AG09319 (cell line): ENCODE measurements at places on chromosomes 16 and 17.

- no peak for DNase-seq
Measured at GRCh38 chr16:12152740-12153139, 176.2 kb downstream of the SNX29 start.

GRCh38 chr16:27786221-27786922 is 236.4 kb downstream of the KATNIP start:
- DNase-seq: no peak

- no peak for DNase-seq
Measured at GRCh38 chr17:75476271-75476671, 19.8 kb downstream of the TMEM94 start.

GRCh38 chr17:1446201-1446600 is 9.8 kb downstream of the CRK start:
- no peak for DNase-seq

DNA sequence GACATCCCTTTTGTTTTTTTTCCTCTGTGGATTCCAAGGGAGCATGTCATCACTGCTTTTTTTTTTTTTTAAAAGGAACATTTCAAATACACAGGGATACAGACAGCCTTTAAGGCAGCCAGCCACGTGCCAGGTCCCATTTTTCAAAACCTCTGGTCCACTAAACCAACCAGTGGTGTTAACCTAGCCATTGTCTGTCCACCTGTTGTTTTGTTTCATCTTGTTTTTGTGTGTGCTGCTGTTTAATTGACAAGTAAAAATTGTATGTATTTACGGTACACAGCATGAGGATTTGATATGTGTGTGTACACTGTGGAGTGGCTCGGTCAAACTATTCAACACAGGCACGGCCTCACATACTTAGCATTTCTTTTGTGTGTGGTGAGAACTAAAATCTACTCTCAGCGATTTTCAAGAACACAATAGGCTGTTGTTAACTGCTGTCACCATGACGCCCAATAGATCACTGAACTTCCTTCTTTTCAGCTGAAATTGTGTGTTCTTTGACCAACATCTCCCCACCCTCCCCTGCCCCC is 19.2 kb downstream of the TMEM114 start:
- peak; percentile 8 for DNase-seq

- no peak for DNase-seq
Measured at GRCh38 chr16:57315416-57315815, 30.9 kb upstream of the PLLP start.

GRCh38 chr17:50889528-50890118 is 23.5 kb upstream of the TOB1 start:
- DNase-seq: no peak

DNA sequence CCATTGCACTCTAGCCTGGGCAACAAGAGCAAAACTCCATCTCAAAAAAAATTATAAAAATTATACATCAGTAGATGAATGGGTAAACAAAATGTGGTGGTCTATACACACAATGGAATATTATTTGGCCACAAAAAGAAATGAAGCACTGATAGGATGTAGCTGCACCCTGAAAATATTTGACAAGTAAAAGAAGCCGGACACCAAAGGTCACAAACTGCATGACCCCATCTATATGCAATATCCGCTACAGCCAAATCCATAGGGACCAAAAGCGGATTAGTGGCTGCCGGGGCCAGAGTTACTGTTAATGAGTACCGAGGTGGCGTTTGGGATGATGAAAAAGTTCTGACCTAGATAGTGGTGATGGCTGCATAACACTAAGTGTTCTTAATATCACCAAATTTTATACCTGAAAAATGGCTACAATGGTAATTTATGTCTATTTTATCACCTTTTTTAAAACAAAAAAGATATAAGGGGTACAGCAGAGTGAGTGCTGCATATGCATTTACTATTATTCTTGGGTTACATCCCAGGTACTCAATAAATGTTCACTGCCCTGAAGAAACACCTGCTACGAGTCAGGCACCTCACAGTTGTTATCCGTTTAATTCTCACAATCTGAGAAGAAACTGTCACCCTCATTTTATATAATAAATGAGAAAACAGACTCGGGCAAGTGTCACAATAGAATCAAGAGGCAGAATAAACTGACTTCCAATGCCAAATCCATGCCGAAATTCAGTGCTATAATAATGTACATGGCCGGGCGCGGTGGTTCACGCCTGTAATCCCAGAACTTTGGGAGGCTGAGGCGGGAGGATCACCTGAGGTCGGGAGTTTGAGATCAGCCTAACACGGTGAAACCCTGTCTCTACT is 807 bp upstream of the HBQ1 start:
- no peak for DNase-seq

DNA sequence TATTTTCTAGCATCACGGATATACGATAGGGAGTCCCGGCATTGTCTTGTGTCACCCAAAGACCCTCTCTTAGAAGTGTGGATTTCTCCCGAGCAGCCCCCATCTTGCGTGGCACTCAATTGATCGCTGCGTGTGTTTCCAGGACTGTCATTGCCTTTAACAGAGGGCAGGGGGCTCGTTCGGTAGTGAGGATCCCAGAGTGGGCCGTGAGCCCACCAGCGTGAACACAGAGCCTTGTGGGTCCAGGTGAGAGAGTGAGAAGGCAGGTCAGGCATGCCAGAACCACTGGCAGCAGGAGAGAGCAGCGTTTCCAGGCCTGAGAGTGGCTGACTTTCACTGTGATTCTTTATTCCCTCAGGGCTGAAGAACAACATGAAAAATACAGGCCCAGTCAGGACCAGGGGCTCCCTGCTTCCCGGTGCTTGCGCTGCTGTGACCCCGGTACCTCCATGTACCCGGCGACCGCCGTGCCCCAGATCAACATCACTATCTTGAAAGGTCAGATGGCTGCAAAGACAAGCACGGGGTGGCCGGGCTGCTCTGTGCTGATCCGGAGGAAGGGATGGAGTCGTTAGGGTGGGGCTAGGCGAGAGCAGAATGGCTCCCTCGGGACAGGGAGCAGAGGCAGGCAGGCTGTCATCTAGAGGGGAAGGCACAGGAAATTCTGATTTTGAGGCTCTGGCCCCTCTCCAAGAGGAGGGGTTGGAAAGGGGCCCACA is 22.4 kb downstream of the C1QTNF1 start:
- DNase-seq: no peak
